Cardiac muscle cell (in vitro differentiated cells and primary cell): ENCODE measurements at places on chromosomes 12 and 14. TPM values are rescaled to one million over a fixed set of nuclear protein-coding genes. Genes with fewer than 3 reads are reported as not detected.

- H3K4me1 ChIP-seq = peaks cover 35% of the 10 kb centered on the region
- H3K36me3 ChIP-seq = no peaks in the 10 kb centered on the region
- no peaks in the 10 kb centered on the region for H3K27me3 ChIP-seq
- no peak overlapping the region for H3K4me3 ChIP-seq
- H3K27ac ChIP-seq = no peak overlapping the region
Observed at GRCh38 chr12:51923506-51924365, 16.4 kb downstream of the ACVRL1 start.

- no peaks in the 10 kb centered on the region for H3K27me3 ChIP-seq
- DNase-seq = no peak
- no peaks in the 10 kb centered on the region for H3K4me1 ChIP-seq
- H3K4me3 ChIP-seq = no peak overlapping the region
Observed at GRCh38 chr12:21795648-21796328, 21.3 kb upstream of the KCNJ8 start.

DNA sequence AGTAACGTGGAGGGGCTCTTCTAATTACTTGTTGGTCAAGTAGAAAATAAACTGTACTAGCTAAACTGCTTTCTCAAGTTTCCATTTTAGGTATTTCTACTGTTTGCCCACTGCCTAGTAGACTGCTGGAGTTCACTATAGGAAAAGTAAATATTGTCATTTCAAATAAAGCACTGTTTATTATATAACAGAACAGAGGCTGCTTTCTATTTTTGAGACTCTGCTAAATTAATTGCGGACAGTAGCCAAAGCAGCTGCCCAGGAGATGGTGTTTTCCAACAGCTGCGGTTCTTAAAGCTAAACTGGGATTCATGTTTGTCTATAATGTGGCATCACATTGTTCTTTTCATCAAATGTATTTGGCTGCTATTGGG is 15.9 kb upstream of the SIX1 start:
- no peak for DNase-seq
- H3K4me3 ChIP-seq = no peak overlapping the region
- no peak overlapping the region for H3K27ac ChIP-seq

Gene GPD1
- 1.7 and 3.4 TPM in 2 replicates for total RNA-seq

Gene ANO2
- 0.21 and 0.63 TPM in 2 replicates for total RNA-seq

- H3K36me3 ChIP-seq = peaks cover 28% of the 10 kb centered on the region
- H3K4me1 ChIP-seq = no peaks in the 10 kb centered on the region
- no peak for DNase-seq
- peak overlapping the region; percentile 13 for H3K27ac ChIP-seq
- H3K27me3 ChIP-seq = no peaks in the 10 kb centered on the region
Observed at GRCh38 chr12:95516757-95517156, 34.5 kb downstream of the USP44 start.

DNA sequence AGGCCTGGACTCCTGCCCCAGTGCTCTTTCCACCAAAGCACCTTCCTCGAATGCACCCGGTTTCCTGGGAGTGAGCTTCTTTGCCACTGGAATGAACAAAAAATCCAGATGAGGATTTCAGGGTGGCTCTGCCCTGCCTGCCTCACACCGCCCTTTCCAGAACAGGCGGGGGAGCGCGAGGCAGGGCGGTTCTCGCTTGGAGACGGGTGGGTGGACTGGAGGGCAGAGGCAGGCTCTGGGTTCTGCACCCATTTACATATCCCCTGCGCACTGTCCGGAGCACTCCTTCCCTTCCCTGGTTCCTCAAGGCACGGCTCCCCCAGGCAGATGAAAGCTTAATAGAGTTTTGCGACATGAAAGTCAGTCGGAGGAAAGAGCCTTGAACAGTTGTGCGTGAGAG is 69.7 kb upstream of the DLK1 start:
- H3K4me3 ChIP-seq = no peak overlapping the region
- no peak overlapping the region for H3K27ac ChIP-seq
- no peaks in the 10 kb centered on the region for H3K4me1 ChIP-seq
- no peaks in the 10 kb centered on the region for H3K36me3 ChIP-seq
- peaks cover 13% of the 10 kb centered on the region for H3K27me3 ChIP-seq
- DNase-seq = no peak

DNA sequence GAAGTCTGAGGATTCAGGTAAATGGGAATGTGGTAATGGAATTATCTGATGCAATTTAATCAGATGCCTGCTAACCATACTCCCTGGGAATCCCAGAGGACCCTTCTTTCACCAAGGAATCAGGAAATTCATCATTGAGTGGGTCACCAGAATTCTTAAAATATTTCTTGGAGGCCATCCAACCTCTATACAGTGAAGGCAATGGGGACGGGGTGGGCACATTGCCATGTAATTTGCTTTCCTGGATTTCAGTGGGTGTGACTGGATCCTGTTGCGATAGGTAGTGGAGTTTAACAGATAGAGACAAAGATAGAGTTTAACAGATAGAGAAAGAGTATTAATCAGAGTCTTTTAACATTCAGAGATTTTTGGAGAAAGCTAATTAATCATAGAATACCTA is 394.4 kb downstream of the DAD1 start:
- no peaks in the 10 kb centered on the region for H3K27me3 ChIP-seq
- H3K27ac ChIP-seq = no peak overlapping the region
- H3K4me3 ChIP-seq = no peak overlapping the region
- H3K36me3 ChIP-seq = no peaks in the 10 kb centered on the region

Gene TAS2R43
- 0.53 and 2.7 TPM in 2 replicates for total RNA-seq

GRCh38 chr12:115632308-115632707 is 645.2 kb downstream of the MED13L start:
- no peak overlapping the region for H3K4me3 ChIP-seq
- peaks cover 4% of the 10 kb centered on the region for H3K27me3 ChIP-seq
- no peaks in the 10 kb centered on the region for H3K4me1 ChIP-seq
- H3K27ac ChIP-seq = no peak overlapping the region

DNA sequence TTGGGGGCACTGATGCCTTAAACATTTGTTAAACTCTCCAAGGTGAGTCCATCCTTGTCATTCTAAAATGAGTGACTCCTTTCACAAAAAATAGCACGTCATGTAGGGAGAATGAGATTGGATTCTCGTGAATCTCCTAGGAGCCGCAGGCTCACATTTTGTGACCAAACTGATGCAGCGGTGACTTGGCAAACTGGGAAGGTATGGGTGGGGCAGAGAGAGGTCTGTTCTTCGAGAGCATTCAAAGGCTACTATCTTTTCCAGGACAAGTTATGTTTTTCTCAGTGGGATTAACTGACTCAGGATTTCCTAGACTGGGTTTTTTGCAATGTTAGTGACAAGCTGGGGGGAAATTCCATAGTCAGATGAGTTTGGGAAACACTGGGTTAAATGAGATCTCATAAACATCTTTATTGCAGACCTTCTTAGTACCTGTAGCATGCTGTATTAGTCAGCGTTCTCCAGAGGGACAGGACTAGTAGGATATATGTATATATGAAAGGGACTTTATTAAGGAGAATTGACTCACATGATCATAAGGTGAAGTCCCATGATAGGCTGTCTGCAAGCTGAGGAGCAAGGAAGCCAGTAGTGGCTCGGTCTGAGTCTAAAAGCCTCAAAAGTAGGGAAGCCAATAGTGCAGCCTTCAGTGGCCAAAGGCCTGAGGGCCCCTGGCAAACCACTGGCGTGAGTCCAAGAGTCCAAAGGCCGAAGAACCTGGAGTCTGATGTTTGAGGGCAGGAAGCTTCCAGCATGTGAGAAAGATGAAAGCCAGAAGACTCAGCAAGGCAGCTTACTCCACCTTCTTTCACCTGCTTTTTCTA is 61.0 kb downstream of the FOXN4 start:
- H3K27ac ChIP-seq = no peak overlapping the region
- H3K4me3 ChIP-seq = no peak overlapping the region
- DNase-seq = no peak
- no peaks in the 10 kb centered on the region for H3K27me3 ChIP-seq

DNA sequence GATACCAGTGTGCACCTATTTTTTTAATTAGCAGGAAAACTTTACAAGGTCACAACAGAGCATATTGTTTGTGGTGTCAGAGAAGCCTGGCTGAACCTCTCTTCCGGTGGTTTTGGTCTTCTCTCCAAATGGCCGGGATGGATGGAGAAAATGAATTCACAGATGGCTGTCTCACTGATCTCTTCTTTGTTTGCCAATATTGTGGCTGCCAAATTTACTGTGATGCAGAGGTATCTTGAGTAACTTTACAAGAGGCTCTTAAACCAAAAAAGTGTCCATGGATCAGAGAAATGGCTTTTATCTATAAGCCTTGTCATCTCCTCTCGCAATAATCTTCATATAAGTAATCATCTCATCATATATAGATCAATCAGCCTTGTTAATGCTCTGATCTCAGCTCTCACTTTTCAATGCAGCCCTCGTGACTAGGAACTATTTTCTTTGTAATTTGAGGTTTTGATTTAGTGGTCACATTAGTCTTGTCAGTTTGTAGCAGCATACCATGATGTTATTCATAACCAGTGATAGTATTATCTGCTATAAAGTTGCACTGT is 308.1 kb downstream of the EGLN3 start:
- no peak overlapping the region for H3K4me3 ChIP-seq
- H3K36me3 ChIP-seq = no peaks in the 10 kb centered on the region
- H3K27ac ChIP-seq = no peak overlapping the region
- H3K4me1 ChIP-seq = no peaks in the 10 kb centered on the region
- no peaks in the 10 kb centered on the region for H3K27me3 ChIP-seq

Gene NEUROD4
- not detected in 2 replicates for total RNA-seq

- H3K4me1 ChIP-seq = peaks cover 92% of the 10 kb centered on the region
- H3K27me3 ChIP-seq = no peaks in the 10 kb centered on the region
- H3K36me3 ChIP-seq = no peaks in the 10 kb centered on the region
- no peak overlapping the region for H3K4me3 ChIP-seq
Observed at GRCh38 chr14:54674046-54674741, 107.3 kb downstream of the SAMD4A start.

- H3K4me3 ChIP-seq = no peak overlapping the region
- H3K27ac ChIP-seq = no peak overlapping the region
- H3K4me1 ChIP-seq = peaks cover 16% of the 10 kb centered on the region
- peak; percentile 26 for DNase-seq
- no peaks in the 10 kb centered on the region for H3K36me3 ChIP-seq
Observed at GRCh38 chr14:87805315-87805723, 187.7 kb downstream of the GALC start.

DNA sequence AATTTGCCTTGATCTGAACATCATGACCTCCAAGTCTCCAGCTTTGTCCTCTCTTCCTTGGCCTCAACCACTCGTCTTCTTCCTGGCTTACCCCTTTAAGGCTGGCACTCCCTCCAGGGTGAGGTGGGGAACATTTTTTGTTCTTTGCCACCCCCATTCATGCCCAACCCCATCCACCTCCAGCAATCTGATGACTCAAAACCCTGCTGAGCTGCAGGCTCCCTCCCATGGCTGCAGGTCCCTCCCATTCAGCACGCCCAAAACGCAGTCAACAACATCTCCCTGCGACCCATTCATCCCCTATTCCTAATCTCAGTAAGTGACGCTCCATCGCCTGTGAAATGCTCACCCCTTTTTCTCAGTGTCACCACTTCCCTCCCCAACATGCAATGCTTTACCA is 138.8 kb upstream of the PRMT8 start:
- H3K36me3 ChIP-seq = no peaks in the 10 kb centered on the region
- H3K27ac ChIP-seq = no peak overlapping the region
- no peaks in the 10 kb centered on the region for H3K4me1 ChIP-seq
- H3K27me3 ChIP-seq = peaks cover 19% of the 10 kb centered on the region

DNA sequence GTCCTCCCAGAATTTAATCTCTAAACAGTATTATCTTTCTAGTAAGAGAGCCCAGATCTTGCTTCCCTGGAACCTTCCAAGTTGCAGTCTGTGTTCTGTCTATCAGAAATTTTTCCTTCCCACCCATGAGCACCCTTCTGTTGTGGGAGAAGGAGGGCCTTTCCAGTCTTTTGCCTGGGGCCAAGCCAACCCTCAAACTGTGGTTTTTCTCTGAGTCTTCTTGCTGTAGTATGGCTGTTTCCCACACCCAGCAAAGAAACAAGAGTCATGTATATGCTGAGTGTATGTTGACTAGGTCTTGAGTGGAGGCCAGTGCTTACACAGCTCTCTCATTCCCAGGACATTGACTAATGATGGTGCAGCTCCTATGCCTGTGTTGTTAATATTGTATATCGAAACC is 104.5 kb downstream of the TGFB3 start:
- H3K4me3 ChIP-seq = no peak overlapping the region
- DNase-seq = no peak
- no peaks in the 10 kb centered on the region for H3K36me3 ChIP-seq
- H3K27me3 ChIP-seq = no peaks in the 10 kb centered on the region
- H3K27ac ChIP-seq = peak overlapping the region; percentile 9

Gene LMNTD1
- not detected in 2 replicates for total RNA-seq

Gene TAS2R14
- 1.2 and 3.2 TPM in 2 replicates for total RNA-seq
